Natural killer cell treated with Interleukin-12 subunit alpha and Interleukin-12 subunit beta and Interleukin-15 and Interleukin-18, amount 100 ng/mL, for 72 hours (primary cell): ENCODE measurements at places on chromosomes 6 and 20.

DNA sequence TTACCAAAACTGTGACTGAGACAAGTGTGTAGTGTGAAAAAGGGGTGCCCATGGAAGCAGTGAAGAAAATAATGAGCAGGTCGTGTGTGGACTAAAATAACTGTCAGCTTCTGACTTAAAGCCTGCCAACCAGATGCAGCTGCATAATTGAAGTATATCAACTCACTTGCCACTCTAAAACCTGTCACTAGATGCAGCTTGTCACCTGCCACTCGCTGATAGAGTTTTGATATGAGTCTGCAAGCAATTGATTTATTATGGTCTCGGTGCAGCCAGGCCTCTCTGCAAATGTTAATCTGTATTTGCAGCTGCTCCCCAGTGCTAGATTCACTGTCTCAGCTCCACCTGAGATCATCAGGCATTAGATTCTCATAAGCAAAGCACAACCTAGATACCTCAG, 1090.0 kb upstream of the EYS start:
- no peak for DNase-seq

DNA sequence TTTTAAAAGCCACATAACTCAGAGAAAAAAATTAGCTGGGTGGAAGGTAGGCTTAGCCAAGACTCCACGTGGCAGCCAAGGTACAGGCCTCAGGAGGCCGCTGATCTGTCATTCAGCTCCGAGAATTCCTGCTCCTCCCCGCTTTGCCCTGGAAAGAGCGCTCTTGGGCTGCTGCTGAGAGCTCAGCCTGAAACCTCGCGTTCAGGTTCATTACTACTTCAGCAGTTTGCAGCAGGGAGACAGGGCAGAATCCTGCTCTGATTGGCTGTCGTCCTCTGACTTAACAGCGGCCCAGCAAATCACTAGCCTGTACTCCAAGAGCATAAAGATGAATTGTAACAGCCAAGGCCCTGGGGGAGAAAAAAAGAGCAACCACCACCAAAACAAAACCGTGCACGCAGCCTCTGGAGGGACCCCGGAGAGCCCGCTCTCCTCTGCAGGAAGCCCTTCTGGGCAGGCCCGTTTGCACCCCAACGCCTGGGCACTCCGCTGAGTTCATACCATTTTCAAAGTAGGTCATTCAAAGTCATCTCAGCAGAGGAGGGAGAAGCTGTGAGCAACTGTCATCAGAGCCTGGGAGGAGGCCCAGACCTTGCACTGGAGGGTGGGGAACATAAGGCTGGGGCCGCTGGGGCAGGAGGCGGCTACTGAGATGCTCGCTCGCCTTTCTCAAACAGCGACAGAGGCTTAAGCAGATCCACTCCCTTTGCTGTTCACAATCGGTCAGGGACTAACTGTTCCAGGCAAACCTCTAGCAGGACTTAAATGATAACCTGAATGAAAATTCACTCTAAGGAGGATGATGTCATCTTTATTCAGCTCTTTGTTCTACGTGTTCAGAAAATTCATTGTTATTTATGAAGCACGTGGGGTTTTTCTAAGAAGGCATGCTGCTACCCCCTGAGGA, 42.3 kb upstream of the ATXN1 start:
- no peak for DNase-seq

DNA sequence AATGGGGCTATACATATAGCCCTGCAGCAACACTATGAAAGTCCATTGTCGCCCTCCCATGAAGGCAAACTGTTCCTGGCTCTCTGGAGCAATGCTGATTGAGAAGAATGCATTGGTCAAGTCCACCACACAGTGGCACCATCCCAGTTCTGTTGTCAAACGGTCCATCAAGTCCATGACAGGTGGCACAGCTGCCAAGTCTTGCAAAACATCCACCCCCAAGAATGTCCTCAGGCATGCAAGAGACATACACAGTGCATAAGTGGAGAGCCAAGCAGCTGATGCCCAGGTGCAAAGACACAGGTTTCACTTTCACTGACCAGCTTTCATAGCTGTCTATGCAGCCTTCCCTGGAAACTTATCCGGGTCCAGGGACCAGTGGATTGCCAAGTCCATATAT, 17.5 kb downstream of the ZNF391 start:
- DNase-seq, result no peak

- no peak for DNase-seq
Observed at GRCh38 chr6:70551566-70551965, 15.2 kb upstream of the SDHAF4 start.

GRCh38 chr6:39841291-39841690, 49.1 kb downstream of the DAAM2 start:
- no peak for DNase-seq

DNA sequence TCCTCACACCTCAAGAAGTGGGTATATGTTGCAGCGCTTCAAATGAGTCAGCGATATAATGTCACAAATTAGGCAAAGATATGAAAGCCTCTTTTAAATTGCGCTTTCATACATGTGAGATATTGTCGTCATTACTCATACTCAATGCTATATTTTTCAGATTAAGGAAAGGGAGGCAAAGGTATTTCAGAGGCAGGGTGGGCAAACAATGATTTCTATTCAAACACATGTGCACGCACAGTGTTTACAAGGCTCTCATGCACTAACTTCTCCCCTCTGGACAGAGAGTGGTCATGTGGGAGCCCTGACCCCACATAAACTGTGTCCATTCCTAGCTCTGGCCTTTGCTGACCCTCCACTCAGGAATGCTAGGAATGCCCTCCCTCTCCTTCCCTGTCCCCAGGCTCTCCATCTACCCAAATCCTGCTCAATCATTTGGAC, 112.1 kb upstream of the TMEM170B start:
- DNase-seq, result no peak

- DNase-seq, result no peak
Observed at GRCh38 chr20:25160467-25160866, 35.0 kb upstream of the ENTPD6 start.

- no peak for DNase-seq
Observed at GRCh38 chr6:24539416-24539815, 44.6 kb downstream of the ALDH5A1 start.

DNA sequence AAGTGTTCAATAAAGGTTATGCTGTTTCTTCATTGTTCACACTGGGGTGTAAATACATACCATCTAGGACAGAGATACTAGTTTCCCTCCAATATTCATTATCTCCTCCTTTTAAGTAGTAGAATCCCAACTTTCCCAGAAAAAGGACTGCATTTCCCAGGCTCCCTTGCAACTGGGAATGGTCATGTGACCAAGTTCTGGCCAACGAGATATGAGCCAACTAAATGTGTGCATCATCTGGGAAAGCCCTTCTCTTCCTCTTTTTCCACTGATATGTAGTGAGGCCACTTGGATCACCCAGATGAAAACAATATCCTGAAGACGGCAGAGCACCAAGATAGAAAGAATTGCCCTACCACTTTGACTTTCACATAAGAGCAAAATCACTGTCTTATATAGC, 97.9 kb upstream of the PTPRT start:
- no peak for DNase-seq

DNA sequence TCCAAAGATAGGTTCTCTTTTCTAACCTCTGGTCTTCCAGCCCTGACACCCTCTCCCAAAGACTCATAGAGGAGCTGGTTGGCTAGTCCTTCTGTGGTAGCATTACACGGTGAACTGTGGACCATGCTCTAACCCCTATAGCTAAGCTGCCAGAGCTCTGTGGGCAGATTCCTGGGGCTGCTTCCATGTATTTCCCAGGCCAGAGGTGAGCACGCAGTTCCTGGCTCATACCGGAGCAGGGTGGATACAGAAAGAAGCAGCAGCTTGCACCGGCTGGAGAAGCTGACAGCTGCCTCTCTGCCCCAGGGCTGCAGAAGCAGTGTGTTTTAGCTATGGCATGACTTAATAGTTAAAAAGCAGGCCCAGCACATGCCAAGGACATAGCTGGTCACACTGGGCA, 84.1 kb upstream of the FOXP4 start:
- DNase-seq, result no peak

DNA sequence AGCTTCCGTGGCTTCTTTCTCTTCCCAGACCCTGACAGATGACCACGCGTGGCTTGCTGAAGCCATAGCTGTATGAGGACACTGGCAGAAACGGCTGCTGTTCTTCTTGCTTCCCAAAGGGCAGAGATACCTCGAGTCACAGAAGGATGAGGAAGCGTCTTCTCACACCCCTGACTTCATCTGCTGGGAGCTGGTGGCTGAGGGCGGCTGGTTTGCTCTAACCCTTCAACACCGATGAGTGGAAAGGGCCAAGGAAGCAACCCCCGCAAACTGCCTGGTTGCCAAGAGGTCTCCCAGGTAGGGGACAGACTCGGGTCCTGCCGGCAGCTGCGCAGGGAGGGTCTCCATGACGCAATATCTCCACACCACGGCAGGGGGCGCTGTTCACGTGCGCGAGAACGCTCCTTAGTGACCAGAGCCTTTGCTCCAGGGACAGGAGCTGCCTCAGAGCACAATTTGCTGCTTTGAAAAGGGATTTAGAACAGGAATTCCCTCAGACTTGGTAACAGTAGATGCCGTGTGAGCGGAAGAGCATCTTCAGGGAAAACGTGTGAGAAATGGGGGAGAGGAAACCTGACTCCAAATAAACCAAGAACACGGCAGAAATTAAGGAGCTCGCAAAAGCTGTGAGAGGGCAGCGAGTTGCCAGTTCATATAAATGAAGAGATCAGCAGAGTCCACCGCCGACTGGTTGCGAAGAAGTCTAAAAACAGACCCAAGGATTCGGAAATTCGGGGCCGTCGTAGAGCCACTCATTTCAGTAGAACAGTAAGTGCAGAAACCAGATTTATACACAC, 80.2 kb downstream of the ERMARD start:
- DNase-seq, result peak; percentile 80

DNA sequence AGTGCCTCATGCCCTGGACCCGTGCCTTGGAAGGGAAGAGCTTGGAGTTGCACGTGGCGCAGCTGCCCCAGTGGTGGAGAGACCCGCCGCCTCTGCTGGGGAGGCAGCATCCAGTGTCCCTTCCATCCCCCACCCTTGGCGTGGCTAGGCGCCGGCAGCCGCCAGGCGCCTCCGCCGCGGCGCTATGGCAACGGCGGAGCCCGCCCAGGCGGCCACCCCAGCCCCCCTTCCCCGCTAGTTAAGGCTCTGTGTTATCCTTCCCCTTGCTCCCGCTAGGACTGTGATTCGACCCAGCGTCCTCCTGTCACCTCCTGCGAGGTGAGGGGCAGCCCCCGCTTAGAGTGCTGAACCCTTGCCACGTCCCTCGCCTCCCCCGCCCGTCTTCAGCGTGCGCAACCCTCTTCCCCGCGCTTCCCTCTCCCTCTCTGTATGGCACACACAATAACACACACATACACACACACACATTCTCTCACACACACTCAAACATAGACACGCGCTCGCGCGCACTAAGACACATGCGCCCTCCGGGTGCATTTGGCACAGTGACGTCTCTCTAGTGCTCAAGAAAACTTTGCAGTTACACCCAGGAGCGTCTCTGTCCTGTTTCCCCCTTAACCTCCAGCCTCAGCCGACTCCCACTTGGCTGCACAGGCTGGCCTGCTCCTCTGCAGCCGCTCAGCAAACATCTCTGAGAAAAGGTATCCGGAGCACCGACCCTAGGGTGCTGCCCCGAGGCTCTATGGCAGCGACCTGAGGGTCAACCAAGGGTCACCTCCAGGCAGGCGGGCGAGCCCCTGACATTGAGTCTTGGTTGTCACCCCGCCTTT, 8.5 kb downstream of the GRIK2 start:
- DNase-seq, result no peak

GRCh38 chr20:16437387-16437996, 135.8 kb downstream of the KIF16B start:
- DNase-seq, result no peak

- DNase-seq, result no peak
Observed at GRCh38 chr6:140043357-140043756, 668.9 kb upstream of the CITED2 start.

- DNase-seq, result no peak
Observed at GRCh38 chr6:2230659-2231277, 14.6 kb downstream of the GMDS start.

GRCh38 chr20:21272679-21273078, 30.5 kb upstream of the XRN2 start:
- no peak for DNase-seq

DNA sequence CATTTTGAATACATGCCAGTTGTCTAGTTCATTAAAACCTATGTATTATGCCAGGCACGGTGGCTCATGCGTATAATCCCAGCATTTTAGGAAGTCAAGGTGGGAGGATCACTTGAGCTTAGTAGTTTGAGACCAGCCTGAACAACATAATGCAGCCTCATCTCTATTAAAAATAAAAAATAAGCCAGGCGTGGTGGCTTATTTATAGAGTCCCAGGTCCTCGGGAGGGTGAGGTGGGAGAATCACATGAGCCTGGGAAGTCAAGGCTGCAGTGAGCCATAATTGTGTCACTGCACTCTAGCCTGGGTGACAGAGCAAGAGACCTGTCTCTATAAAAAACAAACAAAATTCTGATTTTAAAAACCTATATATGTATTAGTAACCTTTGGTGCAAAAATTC, 27.5 kb downstream of the ORC3 start:
- no peak for DNase-seq

DNA sequence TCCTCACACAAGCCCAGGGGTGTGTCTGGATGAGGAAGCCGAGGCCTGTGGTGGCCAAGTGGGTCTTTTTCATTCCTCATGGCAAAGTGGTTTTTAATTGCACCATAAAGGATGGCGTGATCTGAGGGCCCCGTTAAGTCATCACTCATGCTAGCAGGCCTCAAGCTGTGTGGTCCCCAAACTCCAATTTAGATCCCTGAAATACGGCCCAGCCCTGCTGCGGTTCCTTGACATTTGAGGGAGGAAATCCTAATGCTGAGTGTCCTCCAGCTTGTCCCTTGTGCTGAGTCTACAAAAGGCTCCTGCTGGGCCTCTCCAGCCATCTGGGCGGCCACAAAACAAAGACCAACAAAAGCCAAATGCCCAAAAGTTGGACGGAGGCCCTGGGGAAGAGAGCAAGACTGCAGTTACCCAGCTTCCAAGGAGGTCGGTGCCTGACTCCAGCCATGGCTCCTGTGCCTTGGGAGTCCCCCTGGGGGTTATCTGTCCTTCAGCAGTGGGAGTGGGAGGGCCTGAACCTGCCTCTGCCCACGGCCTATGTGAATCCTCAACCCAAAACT, 162.3 kb upstream of the PDE10A start:
- DNase-seq, result no peak

GRCh38 chr20:3759316-3759823, 8.2 kb downstream of the ADISSP start:
- no peak for DNase-seq

- DNase-seq, result no peak
Observed at GRCh38 chr6:13331516-13332348, 3.4 kb upstream of the TBC1D7 start.

DNA sequence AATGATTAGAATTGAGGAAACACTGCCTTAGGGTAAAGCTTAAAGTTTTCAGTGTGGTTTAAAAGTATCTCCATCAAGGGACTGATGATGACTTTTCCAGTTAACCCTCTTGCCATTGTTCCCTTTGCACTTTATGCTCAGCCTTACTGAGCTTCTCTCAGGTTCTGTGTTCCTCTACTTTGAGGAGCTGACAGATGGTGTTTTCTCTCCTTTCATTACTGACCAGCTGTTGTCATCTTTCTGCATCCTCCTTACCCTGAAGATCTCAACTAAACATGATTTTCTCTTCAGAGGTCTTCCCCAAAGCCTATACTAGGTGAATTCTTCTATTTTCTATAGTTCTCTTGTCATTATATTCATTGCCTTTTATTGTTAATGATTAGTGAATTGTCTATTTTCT, 475.6 kb upstream of the SYNCRIP start:
- DNase-seq, result no peak

- DNase-seq, result no peak
Observed at GRCh38 chr6:155253337-155253736, 10.5 kb upstream of the CLDN20 start.
